ENCODE measurements at places on chromosomes 13 and 19.
A peak's percentile ranks its signal among the peaks of the same experiment; 100 is the strongest.

- DNase-seq: no peak
Measured at GRCh38 chr19:28605501-28606268, 607.3 kb downstream of the UQCRFS1 start.

- DNase-seq: peak; percentile 81
Measured at GRCh38 chr19:45130888-45131615, 29.7 kb downstream of the NKPD1 start.

DNA sequence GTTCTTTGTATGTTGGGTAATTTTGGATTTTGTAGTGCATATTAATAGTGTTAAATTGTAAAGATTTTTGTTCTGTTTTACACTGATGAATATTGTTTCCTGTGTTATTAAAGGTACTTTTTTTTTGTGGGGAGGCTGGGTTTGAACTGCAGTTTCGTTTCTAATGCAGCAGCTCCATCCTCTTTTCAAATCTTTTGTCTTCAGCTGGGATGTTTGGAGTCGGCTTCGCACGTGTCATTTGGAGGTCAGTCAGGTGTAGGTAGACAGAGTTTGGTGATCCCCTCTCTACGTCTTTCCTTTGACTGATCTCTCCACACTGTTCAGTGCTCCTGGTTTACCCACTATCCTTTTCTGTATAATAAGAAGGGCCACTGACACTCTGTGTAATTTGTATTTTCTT, 30.3 kb downstream of the TDRD3 start:
- no peak for DNase-seq

DNA sequence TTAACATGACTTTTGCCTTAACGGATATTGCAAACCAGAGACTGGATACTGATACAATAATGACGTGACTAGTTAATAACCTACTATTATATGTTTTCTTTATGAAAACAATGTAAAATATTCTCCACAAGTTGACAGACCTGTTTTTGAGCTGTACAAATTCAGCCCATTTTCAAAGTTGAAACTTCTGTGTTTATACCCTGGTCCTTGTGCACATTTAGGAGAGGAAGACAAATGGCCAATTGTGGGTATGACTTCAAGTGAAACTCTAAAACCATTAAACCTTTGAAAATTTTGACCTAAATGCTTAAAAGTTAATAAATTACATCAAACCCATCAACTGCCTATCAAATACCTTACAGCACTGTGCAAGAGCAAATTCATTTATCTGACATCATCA, 8.9 kb downstream of the SPRY2 start:
- no peak for DNase-seq

DNA sequence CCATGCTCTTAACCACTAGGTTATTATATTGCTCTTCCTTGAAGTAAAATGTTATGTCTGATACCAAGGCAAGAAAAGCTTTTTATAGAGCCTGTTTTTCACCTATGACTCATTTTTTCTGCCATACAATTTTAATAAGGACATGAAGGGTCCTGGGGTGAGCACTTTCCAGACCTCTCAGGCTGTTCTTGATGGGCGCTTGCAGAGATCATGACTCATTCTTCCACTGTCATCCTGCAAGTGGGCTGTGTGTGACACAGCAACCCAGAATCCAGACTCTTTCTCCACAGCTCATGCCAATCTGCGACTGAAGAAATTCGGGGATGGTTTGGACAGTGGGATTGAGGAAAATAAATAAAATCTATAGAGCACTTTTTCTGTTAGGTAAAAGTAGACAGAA, 506.7 kb upstream of the NBEA start:
- no peak for DNase-seq

All from DMS79 (cell line).